T-cell (primary cell): ENCODE measurements at places on chromosomes 2 and 18.

DNA sequence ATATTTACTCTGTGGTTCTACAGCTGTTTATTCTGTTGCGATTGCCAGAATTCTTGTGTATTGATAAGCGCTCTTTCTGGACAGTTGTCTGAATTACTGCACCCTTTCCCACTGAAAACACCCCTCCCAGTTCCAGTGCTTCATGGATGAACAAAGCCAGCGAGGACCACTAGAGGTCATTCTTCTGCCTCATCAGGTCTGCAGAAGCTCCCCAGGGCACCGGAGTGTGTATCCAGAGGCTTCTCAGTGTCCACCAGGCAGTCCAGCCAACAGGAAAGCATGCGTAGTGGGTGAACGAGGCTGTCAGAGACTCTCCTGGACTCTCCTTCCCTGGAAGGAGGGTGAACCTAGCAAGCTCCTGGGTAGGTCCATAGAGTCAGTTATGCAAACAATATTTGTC, 40.6 kb upstream of the INHBB start:
- DNase-seq: no peak
- no peak overlapping the region for H3K27ac ChIP-seq
- no peaks in the 10 kb centered on the region for H3K36me3 ChIP-seq

DNA sequence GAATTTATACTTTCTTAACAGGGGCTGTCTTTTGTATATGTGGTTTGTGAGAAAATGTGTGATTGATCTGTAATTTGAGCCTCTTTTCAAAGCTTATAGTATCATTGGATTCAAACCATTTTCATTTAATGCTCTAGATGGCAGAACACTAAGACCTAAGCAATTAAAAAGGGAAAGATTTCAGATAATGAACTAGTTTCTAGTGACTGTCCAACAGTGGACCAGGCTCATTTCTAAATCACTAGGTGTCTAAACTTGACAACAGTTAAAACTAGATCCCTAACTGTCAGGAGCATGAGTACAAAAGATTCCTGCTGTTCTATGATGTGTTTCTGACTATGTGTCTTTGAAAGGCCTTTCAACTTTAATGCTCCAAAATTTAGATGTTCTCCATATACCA, 54.6 kb downstream of the ANKRD44 start:
- no peaks in the 10 kb centered on the region for H3K36me3 ChIP-seq
- DNase-seq: no peak
- peaks cover 64% of the 10 kb centered on the region for H3K4me1 ChIP-seq

- H3K27ac ChIP-seq: no peak overlapping the region
- DNase-seq: no peak
- H3K4me1 ChIP-seq: no peaks in the 10 kb centered on the region
- peaks cover 21% of the 10 kb centered on the region for H3K36me3 ChIP-seq
- H3K4me3 ChIP-seq: no peak overlapping the region
Observed at GRCh38 chr2:233447506-233448219, 93.4 kb downstream of the DGKD start.

- H3K4me1 ChIP-seq: no peaks in the 10 kb centered on the region
- no peak for DNase-seq
- H3K36me3 ChIP-seq: no peaks in the 10 kb centered on the region
- H3K4me3 ChIP-seq: no peak overlapping the region
- no peaks in the 10 kb centered on the region for H3K27me3 ChIP-seq
Observed at GRCh38 chr18:47436871-47437270, 185.4 kb upstream of the SKOR2 start.

GRCh38 chr2:129247751-129248150, 731.7 kb upstream of the RAB6C start:
- no peak overlapping the region for H3K27ac ChIP-seq
- no peak overlapping the region for H3K4me3 ChIP-seq
- H3K4me1 ChIP-seq: no peaks in the 10 kb centered on the region
- no peaks in the 10 kb centered on the region for H3K27me3 ChIP-seq
- H3K36me3 ChIP-seq: no peaks in the 10 kb centered on the region

- H3K36me3 ChIP-seq: no peaks in the 10 kb centered on the region
- no peak overlapping the region for H3K4me3 ChIP-seq
- H3K4me1 ChIP-seq: no peaks in the 10 kb centered on the region
- no peak for DNase-seq
- no peak overlapping the region for H3K27ac ChIP-seq
Observed at GRCh38 chr2:122414902-122415301, 659.5 kb downstream of the TSN start.

- no peaks in the 10 kb centered on the region for H3K36me3 ChIP-seq
- no peak overlapping the region for H3K4me3 ChIP-seq
- H3K4me1 ChIP-seq: no peaks in the 10 kb centered on the region
- H3K27ac ChIP-seq: no peak overlapping the region
- no peak for DNase-seq
Observed at GRCh38 chr2:48075631-48076030, 169.3 kb upstream of the FBXO11 start.

DNA sequence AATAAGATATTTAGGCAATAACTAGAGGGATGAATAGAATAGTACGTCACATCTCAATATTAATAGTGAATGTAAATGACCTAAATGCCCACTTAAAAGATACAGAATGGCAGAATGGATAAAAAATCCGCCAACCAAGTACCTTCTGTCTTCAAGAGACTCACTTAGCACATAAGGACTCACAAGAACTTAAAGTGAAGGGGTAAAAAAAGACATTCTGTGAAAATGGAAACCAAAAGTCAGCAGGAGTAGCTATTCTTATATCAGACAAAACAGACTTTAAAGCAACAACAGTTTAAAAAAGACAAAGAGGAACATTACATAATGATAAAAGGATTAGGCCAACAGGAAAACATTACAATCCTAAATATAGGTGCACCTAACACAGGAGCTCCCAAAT, 56.7 kb upstream of the DSC1 start:
- no peaks in the 10 kb centered on the region for H3K27me3 ChIP-seq
- no peak for DNase-seq
- no peak overlapping the region for H3K27ac ChIP-seq
- H3K4me1 ChIP-seq: no peaks in the 10 kb centered on the region
- H3K4me3 ChIP-seq: no peak overlapping the region

DNA sequence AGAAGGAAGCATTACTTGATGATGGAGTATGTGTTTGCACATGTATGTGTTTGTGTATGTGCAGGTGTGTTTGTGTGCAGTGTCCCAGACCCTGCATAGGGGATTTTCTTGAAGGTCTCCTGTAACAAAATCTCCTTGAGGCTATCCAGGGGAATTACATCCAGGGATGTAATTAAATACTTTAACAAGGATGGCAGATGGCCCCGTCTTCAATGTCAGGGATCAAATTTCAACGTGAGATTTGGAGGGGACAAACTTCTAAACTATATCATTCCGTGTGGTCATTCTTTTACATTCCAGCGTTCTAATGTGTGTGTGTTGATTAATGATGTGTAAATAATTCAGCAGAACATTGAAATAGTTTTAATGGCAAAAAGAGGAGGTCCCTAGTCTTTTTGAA, 3.3 kb downstream of the UGT1A9 start:
- no peaks in the 10 kb centered on the region for H3K36me3 ChIP-seq
- no peaks in the 10 kb centered on the region for H3K4me1 ChIP-seq
- no peaks in the 10 kb centered on the region for H3K27me3 ChIP-seq
- no peak overlapping the region for H3K4me3 ChIP-seq

DNA sequence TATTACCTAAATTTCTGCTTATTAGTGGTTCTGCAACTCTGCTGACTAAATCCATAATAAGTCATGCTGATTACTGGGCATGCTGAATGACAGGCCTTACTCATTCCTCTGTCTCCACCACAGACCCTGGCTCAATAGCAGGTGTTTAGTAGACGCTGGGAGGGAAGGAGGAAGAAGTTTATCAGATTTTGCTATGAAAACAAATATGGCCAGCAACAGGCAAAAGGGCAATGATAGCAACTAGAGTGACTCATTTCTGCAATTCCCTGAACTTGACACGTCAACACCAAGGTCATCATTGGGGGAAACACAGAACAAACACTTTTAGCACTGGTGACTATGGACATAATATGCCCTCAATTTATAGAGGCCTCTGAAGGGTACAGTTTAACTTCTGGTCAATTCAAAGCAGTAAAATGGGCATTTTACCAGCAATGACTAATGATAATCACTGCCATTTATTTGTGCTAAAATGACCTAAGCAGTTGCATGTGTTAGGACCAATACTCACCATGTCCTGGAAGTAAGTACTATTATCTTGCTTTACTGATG, 35.2 kb downstream of the TMEM163 start:
- no peak overlapping the region for H3K4me3 ChIP-seq
- DNase-seq: no peak
- H3K27me3 ChIP-seq: peaks cover 4% of the 10 kb centered on the region
- H3K27ac ChIP-seq: no peak overlapping the region
- peaks cover 13% of the 10 kb centered on the region for H3K4me1 ChIP-seq

DNA sequence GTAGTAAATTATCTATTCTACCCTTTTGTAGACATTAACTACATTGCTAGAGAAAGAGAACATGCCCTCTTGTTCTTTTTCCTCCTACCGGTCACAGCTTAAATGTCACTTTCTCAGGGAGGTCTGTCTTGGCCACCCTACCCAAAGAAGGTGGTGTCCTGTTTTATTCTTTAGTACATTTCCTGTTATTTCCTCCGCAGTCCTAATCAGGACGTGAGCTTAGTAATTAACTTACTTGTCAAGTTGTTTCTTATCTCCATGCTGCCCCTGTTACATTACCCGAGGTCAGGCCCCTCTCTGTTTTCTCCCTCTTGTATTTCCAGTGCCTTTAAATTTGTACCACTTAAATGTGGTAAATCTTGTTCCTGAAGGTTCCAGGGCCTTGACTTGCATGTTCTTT, 73.7 kb upstream of the RMDN2 start:
- no peaks in the 10 kb centered on the region for H3K27me3 ChIP-seq
- H3K36me3 ChIP-seq: no peaks in the 10 kb centered on the region
- H3K27ac ChIP-seq: peak overlapping the region; percentile 79
- no peak overlapping the region for H3K4me3 ChIP-seq
- H3K4me1 ChIP-seq: no peaks in the 10 kb centered on the region
- no peak for DNase-seq

- no peaks in the 10 kb centered on the region for H3K4me1 ChIP-seq
- H3K27ac ChIP-seq: no peak overlapping the region
- no peaks in the 10 kb centered on the region for H3K36me3 ChIP-seq
- no peak for DNase-seq
Observed at GRCh38 chr2:158407031-158407430, 49.5 kb downstream of the CCDC148 start.

DNA sequence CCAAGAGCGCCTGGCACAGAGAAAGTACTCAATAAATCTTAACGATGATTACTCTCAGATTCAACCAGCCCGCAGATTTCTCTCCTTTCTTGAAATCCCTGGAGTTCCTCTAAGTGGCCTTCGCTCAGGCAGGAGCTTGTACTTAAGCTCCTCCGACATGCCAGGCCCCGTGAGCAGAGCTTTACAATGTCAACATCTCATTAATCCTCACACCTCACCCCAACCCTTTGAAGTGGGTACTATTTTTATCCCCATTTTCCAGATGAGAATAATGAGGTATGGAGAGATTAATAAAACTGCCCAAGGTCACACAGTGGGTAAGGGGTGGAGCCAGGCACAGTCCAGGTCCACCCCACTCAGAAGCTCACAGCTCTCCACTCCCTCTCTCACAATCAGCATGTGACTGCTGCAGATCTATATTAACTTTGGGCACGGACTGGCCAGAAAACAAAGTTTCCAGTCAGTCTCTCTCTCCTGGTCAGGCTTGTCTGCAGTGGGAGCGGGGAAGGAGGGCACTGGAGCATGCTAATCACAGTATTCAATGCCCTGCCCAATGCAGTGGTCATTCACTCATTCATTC, 18.0 kb downstream of the DNMT3A start:
- peak overlapping the region; percentile 36 for H3K27ac ChIP-seq
- peaks cover 35% of the 10 kb centered on the region for H3K4me1 ChIP-seq
- peak overlapping the region; percentile 49 for H3K4me3 ChIP-seq
- H3K27me3 ChIP-seq: no peaks in the 10 kb centered on the region
- no peak for DNase-seq

DNA sequence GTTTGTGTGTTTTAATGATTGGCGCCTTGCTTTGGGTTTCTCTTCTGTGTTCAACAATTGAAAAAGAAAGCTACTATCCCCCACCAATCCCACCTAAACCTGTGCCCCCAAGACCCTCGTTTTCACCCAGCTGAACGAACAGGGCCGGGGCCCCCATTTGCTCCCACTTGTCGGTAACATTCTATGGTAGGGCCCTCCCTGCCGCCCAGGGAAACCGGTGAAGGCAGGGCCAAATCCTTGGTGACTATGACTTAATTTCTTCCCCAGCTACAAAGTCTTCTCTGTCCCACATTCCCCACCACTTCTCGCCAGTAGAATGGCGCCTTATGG, 598 bp upstream of the SNRNP200 start:
- peaks cover 38% of the 10 kb centered on the region for H3K4me1 ChIP-seq
- DNase-seq: no peak
- H3K36me3 ChIP-seq: peaks cover 34% of the 10 kb centered on the region
- H3K4me3 ChIP-seq: peak overlapping the region; percentile 99
- H3K27me3 ChIP-seq: no peaks in the 10 kb centered on the region

GRCh38 chr2:191691016-191691735, 13.2 kb downstream of the NABP1 start:
- H3K27ac ChIP-seq: no peak overlapping the region
- peak; percentile 46 for DNase-seq
- no peak overlapping the region for H3K4me3 ChIP-seq
- no peaks in the 10 kb centered on the region for H3K36me3 ChIP-seq

- peaks cover 2% of the 10 kb centered on the region for H3K36me3 ChIP-seq
- no peak overlapping the region for H3K4me3 ChIP-seq
- H3K27ac ChIP-seq: no peak overlapping the region
- DNase-seq: no peak
- no peaks in the 10 kb centered on the region for H3K27me3 ChIP-seq
Observed at GRCh38 chr2:6924924-6925409, 7.8 kb downstream of the RNF144A start.

DNA sequence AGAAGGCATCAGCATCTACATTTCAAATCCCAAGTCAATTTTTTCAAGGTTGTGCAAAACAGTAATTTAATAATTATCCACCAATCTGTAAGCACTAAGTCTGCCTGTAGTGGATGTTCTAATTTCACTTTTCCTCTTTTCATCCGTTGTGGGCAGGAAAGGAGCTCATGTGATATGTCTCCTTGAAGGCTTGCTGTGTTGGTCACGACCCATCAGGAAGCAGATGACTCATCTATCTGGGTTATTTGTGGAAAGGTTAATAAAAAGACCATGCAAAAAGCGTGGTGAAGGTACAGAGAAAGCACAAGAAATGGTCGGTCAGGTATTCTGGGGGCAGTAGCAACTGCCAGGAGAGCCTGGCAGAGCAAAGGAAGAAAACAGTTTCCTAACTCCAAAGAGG, 476.7 kb upstream of the RAB6C start:
- H3K27ac ChIP-seq: no peak overlapping the region
- no peak for DNase-seq
- no peaks in the 10 kb centered on the region for H3K27me3 ChIP-seq
- H3K36me3 ChIP-seq: no peaks in the 10 kb centered on the region
- no peaks in the 10 kb centered on the region for H3K4me1 ChIP-seq
- H3K4me3 ChIP-seq: no peak overlapping the region

- no peak overlapping the region for H3K4me3 ChIP-seq
- no peaks in the 10 kb centered on the region for H3K27me3 ChIP-seq
- H3K27ac ChIP-seq: no peak overlapping the region
- DNase-seq: no peak
- H3K4me1 ChIP-seq: no peaks in the 10 kb centered on the region
Observed at GRCh38 chr2:5725794-5726463, 33.7 kb downstream of the SOX11 start.
